ENCODE measurements at places on chromosomes 12 and 14. TPM values are rescaled to one million over a fixed set of nuclear protein-coding genes. Genes with fewer than 3 reads are reported as not detected.

DNA sequence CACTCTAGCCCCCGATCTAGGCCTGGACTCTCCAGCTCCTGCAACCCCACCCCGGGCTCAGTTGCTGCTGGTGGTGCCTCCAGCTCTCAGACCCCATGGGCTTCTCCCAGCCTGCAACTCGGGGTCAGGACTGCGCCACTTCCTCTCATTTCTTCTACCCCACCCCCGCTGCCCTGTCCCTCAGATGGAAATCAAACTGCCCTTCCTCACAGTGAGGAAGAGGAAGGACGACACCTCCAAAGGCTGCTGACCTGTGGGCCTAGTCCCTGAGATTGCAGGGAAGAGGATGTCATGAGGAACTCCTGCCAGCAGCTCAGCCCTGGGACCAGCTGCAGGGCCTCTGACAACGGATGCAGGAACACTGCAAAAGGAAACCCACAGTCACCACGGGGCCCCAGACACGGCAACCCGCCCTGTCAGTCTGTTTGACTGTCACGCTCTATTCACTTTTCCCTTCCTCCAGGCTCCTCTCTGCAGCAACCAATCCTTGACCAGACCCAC lies 29.3 kb upstream of the PNMA1 start:
- no peak for DNase-seq

- no peak for DNase-seq
Observed at GRCh38 chr12:87596134-87596533, 433.1 kb downstream of the C12orf50 start.

GRCh38 chr14:46573498-46573897 lies 78.1 kb downstream of the RPL10L start:
- DNase-seq, result no peak

- DNase-seq, result no peak
Observed at GRCh38 chr12:56118688-56119357, 757 bp downstream of the ZC3H10 start.

- DNase-seq, result no peak
Observed at GRCh38 chr14:105161309-105161708, 7.3 kb downstream of the JAG2 start.

- no peak for DNase-seq
Observed at GRCh38 chr14:74548881-74549280, 55.3 kb downstream of the ISCA2 start.

GRCh38 chr12:46650688-46651087 lies 175.1 kb downstream of the SLC38A4 start:
- no peak for DNase-seq

Gene P2RX2
- 0.36 TPM for total RNA-seq

Gene SEC23A
- 70.8 TPM for total RNA-seq

Gene PAX9
- total RNA-seq, result 2.1 TPM

- DNase-seq, result no peak
Observed at GRCh38 chr12:41013881-41014642, 174.1 kb upstream of the PDZRN4 start.

Gene BCL11B
- total RNA-seq, result 8.4 TPM

DNA sequence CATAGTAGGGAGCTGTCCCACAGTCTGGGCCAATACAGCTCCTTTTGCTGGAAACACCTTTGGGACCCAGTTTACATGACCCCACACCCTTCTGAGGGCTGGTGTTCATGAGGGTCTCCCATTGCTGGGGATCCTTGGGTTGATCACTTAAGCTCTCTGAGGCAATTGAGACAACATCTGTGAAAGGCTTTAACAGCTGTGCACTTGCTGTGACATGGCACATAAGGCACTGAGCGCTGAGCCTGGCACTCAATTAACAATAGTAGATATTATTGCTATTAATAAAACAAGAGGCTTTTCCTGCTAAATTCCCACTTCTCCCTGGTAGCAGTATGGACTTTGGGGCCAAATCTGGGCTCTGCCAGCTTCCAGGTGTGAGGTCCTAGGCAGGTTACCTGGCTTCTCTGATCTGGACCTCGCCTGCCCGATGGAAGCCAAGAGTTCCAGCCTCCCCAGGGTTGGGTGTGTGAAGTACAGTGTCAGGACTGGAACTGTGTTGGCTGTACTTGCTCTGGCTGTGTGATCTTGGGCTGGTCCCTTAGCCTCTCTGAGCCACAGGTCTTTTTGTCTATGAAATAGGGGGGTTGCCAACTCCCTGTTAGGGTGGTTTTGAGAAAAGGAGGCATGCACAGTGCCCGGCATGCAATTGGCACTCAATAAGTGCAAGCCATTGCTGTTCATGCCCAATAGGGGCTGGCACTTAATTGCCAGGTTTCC lies 3.1 kb downstream of the SH2B3 start:
- no peak for DNase-seq

Gene NDUFB1
- total RNA-seq, result 87.0 TPM

Gene ATN1
- total RNA-seq, result 112 TPM

Gene LRFN5
- 12.6 TPM for total RNA-seq

Gene PTHLH
- 0.86 TPM for total RNA-seq

Gene CDK4
- total RNA-seq, result 86.5 TPM

DNA sequence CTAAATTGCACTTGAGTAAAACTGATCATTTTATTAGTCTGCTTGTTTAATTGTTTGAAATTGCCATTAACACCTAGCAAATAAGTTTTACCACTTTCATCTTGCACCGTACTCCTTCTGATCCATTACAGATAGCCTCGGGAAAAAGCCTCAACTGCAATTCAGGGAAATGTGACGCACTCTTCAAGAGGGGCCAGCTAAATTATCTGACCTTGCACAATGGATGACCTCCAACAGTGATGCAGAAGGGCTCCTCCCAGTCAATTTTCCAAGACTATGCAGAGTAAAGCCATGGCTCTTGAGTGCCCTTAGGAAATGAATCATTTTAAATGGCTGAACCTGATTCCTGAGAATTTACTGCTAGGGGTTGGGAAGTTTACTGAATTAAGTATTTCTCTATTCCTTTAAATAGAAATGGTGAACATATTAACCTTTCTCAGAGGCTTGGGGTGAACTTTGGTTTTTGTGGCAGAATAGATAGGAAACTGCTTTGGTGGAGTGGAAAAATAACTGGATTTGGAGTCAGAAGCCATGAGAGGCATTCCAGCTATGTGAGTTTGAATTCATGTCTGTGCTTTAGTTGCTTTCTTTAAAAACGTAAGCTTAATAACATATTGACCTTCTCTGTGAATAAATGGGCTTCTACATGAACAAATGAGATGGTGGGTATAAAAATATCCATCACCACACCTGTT lies 64.8 kb upstream of the OVCH1 start:
- DNase-seq, result peak; percentile 57

GRCh38 chr12:68743356-68743755 lies 2.6 kb upstream of the SLC35E3 start:
- DNase-seq, result no peak

- no peak for DNase-seq
Observed at GRCh38 chr12:122393817-122394216, 28.7 kb downstream of the CLIP1 start.

GRCh38 chr12:68450947-68451260 lies 118.7 kb upstream of the MDM1 start:
- no peak for DNase-seq

DNA sequence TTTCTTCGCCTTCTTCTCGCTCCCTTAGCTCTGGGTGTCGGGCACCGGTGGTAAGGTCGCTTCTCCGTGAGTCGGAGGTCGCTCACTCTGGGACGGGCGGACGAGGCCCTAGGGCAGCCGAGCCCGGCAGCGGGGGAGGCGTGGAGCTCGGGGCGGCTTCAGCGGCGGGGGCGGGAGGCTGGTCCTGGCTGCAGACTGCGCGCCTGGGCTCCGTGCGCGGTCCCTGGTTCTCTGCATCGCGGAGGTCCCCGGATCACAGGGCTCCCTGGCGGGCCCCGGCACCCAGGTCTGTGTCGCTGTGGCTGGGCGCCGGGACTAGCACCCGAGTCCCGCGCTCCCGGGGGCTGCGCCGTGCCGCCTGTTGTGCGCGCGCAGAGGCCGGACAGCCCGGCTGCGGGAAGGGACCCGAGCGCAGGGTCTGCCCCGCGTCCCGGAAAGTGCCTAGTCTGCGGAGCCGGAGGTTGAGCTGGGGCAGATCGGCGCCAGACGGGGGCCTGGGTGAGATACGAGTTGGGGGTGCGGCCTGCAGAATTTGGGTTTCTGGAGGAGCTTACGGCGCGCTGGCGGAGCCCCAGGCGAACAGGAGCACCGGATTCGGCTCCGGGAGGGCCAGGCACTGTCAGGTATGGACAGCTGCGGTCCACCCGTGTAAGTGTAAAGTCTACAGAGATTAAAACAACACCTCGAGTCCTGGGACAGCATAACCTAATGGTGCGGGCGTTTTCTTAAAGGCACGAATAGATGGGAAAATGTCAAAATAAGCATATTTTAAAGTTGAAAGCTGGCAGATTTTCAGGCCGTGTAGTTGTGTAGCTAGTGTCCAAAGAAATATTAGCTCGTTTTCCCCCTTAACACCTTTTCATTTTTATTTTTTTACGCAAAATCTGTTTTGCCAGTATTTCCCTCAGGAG lies 713 bp downstream of the FRMD6 start:
- DNase-seq, result peak; percentile 48

GRCh38 chr12:121799156-121799841 lies 4.5 kb upstream of the SETD1B start:
- DNase-seq, result peak; percentile 88

GRCh38 chr14:21526672-21527317 lies 649 bp upstream of the SALL2 start:
- no peak for DNase-seq

DNA sequence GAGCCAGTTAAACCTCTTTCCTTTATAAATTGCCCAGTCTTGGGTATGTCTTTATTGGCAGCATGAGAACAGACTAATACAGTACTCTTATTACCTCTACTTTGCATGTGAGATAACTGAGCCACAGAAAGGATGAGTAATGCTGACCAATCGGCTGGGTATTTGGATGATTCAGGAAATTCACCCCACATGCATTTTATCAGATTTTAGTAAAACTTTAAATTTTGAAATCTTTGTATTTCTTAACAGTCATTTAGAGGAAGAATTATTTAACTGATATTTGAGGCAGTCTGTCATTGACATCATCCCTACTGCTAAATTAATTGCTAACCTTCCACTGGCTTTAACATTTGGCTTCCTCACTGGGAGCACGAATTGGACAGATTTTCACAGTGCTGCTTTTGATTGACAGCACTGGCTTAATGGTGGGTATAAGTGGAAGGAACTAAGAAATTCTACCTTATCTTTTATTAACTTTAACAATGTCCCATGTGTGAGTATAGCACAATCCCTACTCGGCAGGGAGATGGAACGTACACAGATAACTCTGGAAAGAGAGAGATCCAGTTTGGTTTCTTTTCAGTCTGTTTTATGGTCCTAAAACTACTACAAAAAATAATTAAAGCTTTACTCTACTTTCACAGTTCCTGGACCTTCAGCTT lies 261.0 kb downstream of the DACT1 start:
- no peak for DNase-seq

DNA sequence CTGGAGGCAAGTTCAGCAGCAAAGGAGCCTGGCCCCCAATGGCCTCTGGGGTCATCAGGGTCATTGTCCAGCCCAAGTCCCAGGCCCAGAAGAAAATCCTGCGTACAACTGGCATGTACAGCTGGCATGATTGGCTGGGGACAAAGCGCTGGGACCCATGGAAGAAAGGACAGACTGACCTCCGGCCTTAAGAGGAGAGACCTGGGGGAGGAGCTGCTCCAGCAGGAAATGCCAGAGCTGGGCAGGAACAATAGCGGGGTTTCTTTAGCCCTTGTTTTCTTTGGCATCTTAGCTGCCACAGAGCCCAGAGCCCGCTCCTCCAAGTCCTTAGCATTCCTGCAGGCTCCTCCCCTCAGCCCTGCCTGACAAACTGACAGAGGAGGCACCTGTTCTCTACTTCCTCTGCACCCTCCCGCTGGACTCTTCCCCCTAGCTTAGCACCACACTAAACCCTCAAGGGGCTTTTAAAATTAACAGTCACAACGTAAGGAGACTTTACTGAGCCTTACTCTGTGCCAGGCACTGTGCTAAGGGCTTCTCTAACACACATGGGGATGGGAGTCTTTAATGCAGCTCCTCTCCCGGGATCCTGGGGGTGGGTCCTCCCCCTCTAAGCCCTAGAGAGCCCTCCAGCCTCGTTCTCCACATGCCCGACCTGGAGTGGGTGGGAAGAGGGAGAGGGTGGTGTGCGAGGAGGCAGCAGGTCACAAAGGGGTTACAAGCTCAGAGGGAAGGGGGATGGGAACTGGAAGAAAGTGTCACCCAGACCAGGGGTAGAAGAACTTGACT lies 1.8 kb upstream of the AQP5 start:
- DNase-seq, result no peak

DNA sequence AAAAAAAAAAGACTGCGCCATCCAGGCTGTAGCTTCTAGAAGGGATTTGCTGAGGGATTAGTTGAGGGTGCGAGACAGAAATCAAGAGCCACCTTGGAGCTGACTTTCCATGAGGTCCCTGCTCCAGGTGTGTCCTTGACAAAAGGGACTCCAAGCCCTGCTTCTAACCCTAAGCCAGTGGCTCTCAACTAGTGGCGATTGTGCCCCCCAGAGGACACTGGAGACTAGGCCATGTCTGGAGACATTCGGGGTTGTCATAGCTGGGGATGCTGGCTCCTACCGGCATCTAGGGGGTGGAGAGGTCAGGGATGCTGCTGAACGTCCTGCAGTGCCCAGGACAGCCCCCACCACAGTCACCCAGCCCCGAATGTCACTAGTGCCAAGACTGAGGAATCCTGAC lies 40.6 kb downstream of the SPRING1 start:
- no peak for DNase-seq

Gene REP15
- total RNA-seq, result 1.2 TPM

DNA sequence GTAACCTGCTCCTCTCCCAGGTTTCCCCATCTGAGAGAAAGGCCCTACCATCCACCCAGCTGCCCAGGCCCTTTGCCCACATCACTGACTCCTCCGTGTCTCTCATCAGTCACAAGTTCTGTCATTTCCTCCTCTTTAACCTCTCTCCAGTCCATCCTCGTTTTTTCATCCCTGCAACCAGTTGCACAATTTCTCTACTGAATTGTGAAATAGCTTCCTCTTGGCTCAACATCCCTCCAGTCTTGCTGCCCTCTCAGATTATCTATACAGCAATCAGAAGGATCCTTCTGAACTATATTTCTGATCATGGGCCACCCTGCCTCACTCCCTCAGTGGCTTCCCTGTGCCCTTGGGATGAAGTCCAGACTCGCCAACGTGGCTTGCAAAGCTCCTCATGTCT lies 6.8 kb downstream of the FAM161B start:
- DNase-seq, result peak; percentile 60

GRCh38 chr12:57103856-57104255 lies 7.3 kb downstream of the STAT6 start:
- no peak for DNase-seq

GRCh38 chr12:124627956-124628355 lies 60.5 kb upstream of the NCOR2 start:
- no peak for DNase-seq

Gene ARHGDIB
- 264 TPM for total RNA-seq

Gene ZFP36L1
- 393 TPM for total RNA-seq

Measured in ureter (tissue), 1 donor.